ENCODE measurements at places on chromosomes 7 and 10.

DNA sequence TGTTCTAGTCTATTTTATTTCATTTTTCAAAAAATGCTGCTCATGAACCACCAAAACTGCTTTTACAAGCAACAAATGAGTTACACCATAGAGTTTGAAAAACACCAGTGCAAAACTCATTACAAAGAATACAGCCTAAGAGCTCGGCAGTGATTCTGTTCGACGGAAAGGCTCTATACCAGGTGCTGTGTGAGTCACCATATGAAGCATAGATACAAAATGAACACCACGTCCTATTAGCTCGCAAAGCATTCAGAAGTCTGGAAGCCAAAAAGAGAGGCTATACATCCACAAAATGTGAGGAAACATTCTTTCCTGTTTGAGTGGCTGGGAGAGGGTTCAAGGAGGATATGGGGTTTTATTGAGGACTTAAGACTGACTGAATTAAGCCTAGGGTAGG is 136.1 kb downstream of the ATE1 start:
- no peak for DNase-seq

GRCh38 chr10:4453276-4453675 is 372.7 kb upstream of the AKR1E2 start:
- DNase-seq = no peak

GRCh38 chr7:26169271-26169670 is 17.3 kb downstream of the NFE2L3 start:
- DNase-seq = no peak

GRCh38 chr7:46162609-46163008 is 241.5 kb upstream of the IGFBP3 start:
- no peak for DNase-seq

DNA sequence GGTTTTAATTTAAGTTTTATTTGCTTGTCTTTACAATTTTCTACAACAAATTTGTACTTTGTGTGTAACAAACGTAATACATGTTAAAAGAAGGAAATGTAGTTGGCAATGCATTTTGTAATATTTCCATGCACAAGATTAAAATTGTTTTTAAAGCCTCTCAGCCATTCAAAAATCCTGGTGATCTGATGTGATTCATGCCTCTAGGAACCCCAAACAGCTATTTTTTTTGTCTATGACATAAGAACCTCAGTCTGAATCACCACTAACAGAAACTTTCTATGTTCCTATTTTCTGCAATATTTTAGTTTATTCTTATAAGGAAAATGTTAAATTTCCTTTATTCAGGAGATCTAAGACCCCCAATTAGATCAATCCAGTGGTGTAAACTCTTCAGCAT is 183.1 kb upstream of the YAE1 start:
- no peak for DNase-seq

GRCh38 chr7:143255564-143255963 is 7.7 kb upstream of the GSTK1 start:
- DNase-seq = no peak

- DNase-seq = no peak
Measured at GRCh38 chr10:127145173-127145572, 51.2 kb downstream of the INSYN2A start.

DNA sequence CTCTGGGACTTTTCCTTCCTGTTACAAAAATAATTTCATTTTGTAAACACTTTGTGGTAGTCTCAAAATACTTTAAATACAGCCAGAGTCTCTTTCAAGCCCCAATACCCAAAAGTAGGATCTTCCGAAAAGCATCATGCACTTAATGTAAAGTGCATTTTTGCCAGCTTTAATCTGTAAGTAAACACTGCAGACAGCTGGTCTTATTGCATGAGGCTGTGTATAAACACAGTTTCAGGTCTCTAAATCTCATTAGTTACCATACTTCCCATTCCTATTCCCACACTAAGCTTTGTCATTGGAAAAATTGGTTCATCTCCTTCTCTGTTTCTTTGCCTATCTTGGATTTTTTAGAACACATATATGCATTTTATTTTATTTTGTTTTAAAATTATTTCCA is 87.6 kb upstream of the GNAI1 start:
- DNase-seq = no peak

- DNase-seq = no peak
Measured at GRCh38 chr7:2608921-2609411, 22.8 kb upstream of the TTYH3 start.

DNA sequence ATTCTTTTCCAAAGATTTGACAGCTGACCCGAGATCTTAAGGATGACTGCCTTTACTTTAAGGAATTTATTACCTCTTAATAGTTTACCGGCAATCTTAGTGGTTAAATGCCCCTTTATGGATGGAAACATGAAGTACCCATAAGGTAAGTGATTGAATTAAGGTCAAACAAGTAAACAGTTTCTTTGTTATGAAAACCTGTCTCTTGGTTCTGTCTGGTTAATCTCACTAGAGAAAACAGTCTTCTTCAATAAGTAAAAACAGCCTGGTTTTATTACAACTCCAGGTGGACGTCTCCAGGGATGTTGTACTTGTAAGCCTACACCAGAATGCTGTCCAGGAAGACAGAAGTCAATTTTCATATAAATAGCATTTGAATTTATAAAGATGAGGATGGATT is 161.8 kb upstream of the MTPN start:
- no peak for DNase-seq

DNA sequence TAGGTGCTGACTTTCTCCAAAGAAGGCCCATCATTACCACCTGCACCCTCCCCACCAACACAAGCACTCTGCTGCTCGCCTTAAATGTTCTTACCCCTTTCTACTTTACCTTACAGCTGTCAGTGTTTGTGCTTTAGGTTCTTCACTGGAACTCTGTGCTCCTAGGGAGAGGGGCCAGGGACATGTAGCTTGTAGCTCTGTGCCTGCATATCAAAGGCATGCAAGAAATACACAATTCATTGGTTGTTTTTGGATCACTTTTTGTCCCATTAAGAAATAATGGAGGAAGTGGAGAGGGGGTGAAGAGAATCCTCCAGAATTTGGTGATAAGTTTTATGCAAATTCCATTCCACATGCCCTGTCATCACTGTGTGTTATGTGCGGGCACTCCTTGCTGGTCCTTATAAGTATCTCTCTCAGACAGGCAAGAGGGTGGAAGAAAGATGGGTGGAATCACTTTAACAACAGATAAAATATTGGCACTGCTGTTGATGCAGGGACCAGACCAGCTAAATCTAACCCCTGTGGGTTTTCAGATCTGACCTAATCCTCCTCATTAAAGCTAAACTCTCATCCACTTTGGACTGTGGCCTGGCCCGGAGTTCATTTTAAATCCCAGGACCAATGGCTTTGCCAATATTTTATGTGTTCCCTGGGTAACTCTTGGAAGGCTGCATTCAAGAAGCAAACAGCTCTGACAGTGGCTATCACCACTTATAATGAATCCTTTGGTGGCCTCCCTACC is 375.8 kb upstream of the NFE2L3 start:
- DNase-seq = no peak

GRCh38 chr7:155728116-155728515 is 83.7 kb downstream of the RBM33 start:
- DNase-seq = no peak

DNA sequence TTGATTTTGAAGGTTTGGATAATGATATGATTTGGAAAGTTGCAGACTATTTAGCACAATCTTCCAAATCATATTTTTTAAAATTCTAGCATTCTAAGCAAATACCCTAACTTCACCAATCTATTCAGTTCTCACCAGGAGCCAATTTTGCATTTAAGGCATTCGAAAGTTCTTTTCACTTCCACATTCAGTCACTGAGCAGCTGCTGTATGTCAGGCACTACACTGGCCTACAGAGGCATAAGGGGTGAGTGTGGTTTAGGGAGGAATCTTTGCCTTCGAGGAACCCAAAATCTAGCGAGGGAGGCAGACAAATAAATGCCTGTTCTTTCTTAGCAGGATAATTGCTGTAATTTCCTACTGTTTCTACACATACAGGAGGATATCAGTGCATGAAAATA is 10.7 kb upstream of the UCN3 start:
- DNase-seq = no peak

- DNase-seq = no peak
Measured at GRCh38 chr7:81761821-81762220, 8.0 kb downstream of the HGF start.

GRCh38 chr10:88735661-88736060 is 24.2 kb upstream of the LIPN start:
- no peak for DNase-seq

DNA sequence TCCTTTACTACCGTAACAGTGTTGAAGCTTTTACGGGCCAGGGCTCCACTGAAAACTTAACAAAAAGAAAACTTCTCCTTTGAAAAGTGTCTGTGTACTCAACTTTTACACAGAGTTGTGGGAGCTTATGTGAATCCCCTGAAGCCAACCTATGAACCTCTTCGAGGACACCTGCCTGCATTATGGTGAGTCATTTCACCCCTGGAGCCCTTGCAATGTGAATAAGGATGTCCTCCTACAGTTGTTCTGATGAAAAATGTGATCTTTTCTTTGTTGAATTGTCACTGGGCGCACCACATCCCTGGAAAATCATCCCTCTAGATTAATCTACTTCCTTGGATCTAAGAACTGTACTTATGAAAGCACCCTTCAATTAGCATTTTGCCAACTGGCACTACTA is 93.2 kb downstream of the SORCS1 start:
- no peak for DNase-seq

DNA sequence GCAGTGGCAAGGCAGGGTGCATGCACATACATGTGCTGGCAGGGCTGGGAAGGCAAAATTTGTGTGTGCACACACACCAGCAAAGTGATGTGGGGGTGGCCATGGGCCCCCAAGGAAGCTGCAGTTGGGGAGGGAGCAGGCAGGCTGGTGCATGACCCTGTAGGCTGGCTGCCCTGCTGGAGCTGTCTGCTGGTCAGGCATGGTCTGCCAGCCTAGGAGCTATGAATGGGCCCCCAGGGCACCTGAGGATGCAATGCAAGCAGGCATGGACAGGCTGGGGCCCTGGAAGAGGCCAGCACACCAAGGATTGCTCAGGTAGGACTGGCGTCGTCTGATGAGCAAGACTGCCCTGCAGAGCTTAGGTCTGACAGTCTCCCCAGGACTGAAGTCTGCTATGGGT is 18.2 kb upstream of the PPP1R3A start:
- no peak for DNase-seq

- DNase-seq = no peak
Measured at GRCh38 chr7:106659166-106659962, 1.6 kb downstream of the CCDC71L start.

DNA sequence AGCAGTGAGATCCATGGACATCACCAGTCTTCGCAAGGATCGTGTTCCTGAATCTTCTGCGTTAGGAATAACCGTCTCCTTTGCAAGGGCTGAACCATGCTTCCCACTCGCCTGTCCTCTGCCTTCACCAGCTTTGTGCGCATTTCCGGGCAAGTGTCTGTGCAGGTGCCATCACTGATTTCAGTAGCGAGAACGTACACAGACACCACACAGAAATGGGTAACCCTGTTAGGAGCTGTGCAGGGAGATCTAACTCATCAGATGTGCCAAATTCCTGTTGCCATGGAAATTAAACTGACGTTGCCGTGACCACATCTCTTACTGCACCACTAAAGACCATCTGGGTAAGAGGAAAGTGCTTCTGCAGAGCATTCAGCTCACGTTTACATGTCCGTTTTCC is 146.3 kb downstream of the DIP2C start:
- DNase-seq = no peak

DNA sequence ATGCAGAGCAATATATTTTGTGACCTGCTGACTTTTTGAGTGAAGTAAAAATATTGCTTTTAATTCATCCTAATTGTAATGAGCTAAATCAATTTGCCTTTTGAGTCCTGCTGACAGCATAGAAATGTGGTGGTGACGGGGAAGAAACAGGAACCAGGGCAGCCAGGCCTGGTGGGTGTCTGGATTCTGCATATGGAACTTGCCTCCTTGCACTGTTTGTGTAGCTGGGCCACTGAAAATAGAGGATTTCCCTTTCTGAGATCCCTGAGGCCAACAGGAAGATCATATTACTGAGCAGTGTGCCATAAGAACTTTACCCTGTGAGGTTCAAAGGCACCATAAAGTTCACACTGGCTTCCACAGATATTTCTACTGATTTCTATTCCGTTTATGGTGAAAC is 488.4 kb upstream of the AKR1E2 start:
- DNase-seq = no peak

DNA sequence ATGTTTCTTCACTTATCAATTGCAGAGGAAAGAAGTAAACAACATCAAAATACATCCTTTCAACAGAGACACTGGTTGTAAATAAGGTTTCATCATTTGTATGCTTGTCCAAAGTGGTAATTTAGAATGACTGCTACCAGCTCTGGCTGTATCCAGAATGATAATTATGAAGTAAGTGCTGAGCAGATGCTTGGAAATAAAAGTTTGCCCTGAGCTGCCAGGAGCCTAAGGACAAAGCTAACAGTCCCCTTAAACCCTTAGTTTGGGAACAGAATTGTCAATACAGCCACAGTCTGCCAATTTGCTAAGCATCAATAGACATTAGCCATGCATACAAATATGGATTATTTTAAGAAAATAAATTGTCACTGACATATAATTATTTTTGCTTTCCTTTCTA is 147.0 kb upstream of the SLC13A1 start:
- no peak for DNase-seq

DNA sequence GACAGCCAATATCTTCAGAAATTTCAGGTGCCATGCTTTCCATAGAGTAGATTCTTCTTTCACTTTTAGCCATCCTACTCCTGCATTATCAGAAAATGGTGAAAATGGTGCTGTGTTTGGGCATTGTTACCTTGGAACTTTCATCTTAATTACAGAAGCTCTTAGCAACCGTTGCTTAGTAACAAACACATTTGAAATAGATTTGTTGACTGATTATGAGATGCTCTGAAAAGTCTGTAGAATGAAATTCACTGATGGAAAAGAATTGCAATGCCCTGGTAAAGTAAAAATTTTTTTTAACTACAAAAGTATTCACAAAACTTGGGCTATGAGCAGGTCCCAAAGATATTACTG is 249.3 kb upstream of the NEBL start:
- DNase-seq = no peak

Data from stimulated activated CD4-positive, alpha-beta T cell treated with anti-CD3 and anti-CD28 coated beads, TNF-alpha, amount 100 ng/mL, for 1 hour (primary cell).